Karpas-422 (cell line): ENCODE measurements at places on chromosomes 7 and 10. TPM values are rescaled to one million over a fixed set of nuclear protein-coding genes. Genes with fewer than 3 reads are reported as not detected.

The MAT1A gene
- not detected in 2 replicates for total RNA-seq

The CALHM1 gene
- total RNA-seq, result 0.30 and 0.61 TPM in 2 replicates

The FGFBP3 gene
- total RNA-seq, result 0.22 and 0.71 TPM in 2 replicates

The ARHGEF5 gene
- not detected in 2 replicates for total RNA-seq

The TMEM196 gene
- total RNA-seq, result not detected in 2 replicates

The MMD2 gene
- total RNA-seq, result not detected in 2 replicates

The FGF8 gene
- total RNA-seq, result 1.1 TPM in 1 of 2 replicates, not detected in the other

The MUC3A gene
- total RNA-seq, result not detected in 2 replicates

The EGFR gene
- total RNA-seq, result not detected in 2 replicates

The PNLIPRP3 gene
- total RNA-seq, result not detected in 2 replicates

The TAS2R5 gene
- 0.90 and 2.5 TPM in 2 replicates for total RNA-seq

The PAPOLB gene
- not detected in 2 replicates for total RNA-seq

The BZW2 gene
- total RNA-seq, result 122 and 163 TPM in 2 replicates

The SDK1 gene
- total RNA-seq, result not detected in 2 replicates

The ANKRD61 gene
- 0.22 and 0.71 TPM in 2 replicates for total RNA-seq

The ACHE gene
- not detected in 2 replicates for total RNA-seq

The PLEKHS1 gene
- total RNA-seq, result not detected in 2 replicates

The CDH23 gene
- total RNA-seq, result 0.47 and 2.1 TPM in 2 replicates

The RAPGEF5 gene
- total RNA-seq, result 80.1 and 81.6 TPM in 2 replicates

The ASB13 gene
- 12.2 and 26.0 TPM in 2 replicates for total RNA-seq

The HHEX gene
- 71.7 and 84.2 TPM in 2 replicates for total RNA-seq

The GNAI1 gene
- not detected in 2 replicates for total RNA-seq

The CTBP2 gene
- total RNA-seq, result 0.15 and 1.3 TPM in 2 replicates

The ZNF117 gene
- 6.8 and 19.0 TPM in 2 replicates for total RNA-seq

The MSANTD7 gene
- 22.1 and 25.0 TPM in 2 replicates for total RNA-seq

The ZNF736 gene
- total RNA-seq, result 42.9 and 82.3 TPM in 2 replicates

The GCK gene
- not detected in 2 replicates for total RNA-seq

The SGCE gene
- 26.4 and 39.8 TPM in 2 replicates for total RNA-seq

The ETV1 gene
- not detected in 2 replicates for total RNA-seq

The SPAM1 gene
- total RNA-seq, result not detected in 2 replicates

The GPR37 gene
- total RNA-seq, result not detected in 2 replicates

The TMEM130 gene
- 0.40 TPM in 1 of 2 replicates, not detected in the other for total RNA-seq

The FOXI2 gene
- total RNA-seq, result not detected in 2 replicates

The OR2A5 gene
- total RNA-seq, result not detected in 2 replicates

The MYO3A gene
- not detected in 2 replicates for total RNA-seq

The CALHM3 gene
- 0.30 and 0.61 TPM in 2 replicates for total RNA-seq
